ENCODE measurements at places on chromosomes 13 and 19.
A peak's percentile ranks its signal among the peaks of the same experiment; 100 is the strongest.

GRCh38 chr19:2132731-2133490 lies 18.5 kb downstream of the AP3D1 start:
- no peak for DNase-seq

DNA sequence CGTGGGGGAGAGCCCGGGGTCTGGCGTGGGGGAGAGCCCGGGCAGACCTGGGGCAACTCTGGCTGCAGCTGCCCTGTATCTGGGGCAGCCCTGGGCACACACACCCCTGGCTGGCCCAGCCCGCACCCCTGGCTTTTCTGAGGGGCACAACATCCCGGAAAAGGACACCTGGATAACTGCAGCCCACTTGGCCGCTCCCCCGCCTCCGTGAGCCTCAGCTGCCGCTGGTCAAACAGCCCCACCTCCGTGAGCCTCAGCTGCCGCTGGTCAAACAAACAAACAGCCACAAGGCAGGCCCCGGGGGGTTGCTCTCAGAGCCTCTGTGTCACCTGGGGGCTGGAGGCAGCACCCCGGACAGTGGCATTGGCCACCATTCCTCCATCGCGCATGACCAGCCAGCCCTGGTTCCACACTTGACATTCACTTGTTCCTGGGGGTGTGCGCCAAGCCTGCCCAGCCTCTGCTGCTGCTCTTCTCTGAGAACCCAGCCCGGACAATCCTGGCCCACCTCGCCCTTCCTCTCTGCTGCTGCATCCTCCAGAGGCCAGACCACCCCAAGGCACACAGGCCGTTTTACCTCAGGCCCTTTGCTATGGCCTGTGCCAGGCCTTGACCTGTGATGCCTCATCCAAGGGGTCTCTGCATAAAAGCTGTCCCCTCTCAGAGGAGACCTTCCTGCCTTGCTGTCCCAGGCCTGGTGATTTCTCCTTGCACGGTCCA lies 19.9 kb downstream of the CEBPG start:
- no peak for DNase-seq

GRCh38 chr19:46713781-46714443 lies 3.0 kb downstream of the PRKD2 start:
- DNase-seq: peak; percentile 85

GRCh38 chr13:113106711-113107351 lies 1.2 kb downstream of the F7 start:
- DNase-seq: no peak

GRCh38 chr13:26340807-26341206 lies 86.9 kb downstream of the CDK8 start:
- no peak for DNase-seq

GRCh38 chr19:46201454-46202310 lies 27.9 kb upstream of the IGFL1 start:
- DNase-seq: peak; percentile 81

DNA sequence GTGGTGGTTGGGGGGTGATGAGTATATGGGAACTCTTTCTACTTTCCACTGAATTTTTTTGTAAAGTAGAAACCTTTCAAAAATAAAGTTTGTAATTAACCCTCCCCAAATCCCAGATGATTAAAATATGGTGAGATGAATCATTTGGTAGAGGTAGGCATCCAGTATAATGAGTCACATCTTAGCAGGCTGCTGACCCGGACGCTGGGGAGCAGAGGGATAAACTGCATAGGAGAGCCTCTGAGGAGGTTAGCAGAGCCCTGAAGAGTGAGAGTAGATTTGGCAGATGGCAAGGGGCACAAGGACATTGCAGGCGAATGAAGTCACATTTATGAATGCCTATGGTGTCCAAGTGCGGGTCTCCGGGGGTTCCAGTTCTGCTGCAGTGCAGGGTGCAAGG lies 293.8 kb downstream of the FGF9 start:
- no peak for DNase-seq

GRCh38 chr19:50933640-50934039 lies 19.2 kb downstream of the KLK5 start:
- peak; percentile 67 for DNase-seq

DNA sequence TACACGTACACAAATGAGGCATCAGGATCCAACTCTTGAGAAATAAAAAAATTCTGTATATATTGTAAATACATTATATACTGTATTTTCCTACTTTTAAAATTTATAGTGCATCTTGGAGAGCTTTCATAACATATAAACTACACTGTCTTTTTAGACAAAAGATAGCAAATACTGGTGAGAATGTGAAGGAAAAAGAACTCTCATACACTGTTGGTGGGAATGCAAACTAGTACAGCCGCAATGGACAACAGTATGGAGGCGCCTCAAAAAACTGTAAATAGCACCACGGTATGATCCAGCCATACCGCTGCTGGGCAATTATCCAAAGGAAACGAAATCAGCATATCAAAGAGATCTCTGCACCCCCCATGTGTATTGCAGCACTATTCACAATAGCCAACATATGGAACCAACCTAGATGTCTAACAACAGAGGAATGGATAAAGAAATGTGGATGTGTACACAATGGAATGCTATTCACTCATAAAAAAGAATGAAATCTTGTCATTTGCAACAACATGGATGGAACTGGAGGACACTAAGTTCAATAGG lies 292.4 kb downstream of the EFNB2 start:
- DNase-seq: no peak

DNA sequence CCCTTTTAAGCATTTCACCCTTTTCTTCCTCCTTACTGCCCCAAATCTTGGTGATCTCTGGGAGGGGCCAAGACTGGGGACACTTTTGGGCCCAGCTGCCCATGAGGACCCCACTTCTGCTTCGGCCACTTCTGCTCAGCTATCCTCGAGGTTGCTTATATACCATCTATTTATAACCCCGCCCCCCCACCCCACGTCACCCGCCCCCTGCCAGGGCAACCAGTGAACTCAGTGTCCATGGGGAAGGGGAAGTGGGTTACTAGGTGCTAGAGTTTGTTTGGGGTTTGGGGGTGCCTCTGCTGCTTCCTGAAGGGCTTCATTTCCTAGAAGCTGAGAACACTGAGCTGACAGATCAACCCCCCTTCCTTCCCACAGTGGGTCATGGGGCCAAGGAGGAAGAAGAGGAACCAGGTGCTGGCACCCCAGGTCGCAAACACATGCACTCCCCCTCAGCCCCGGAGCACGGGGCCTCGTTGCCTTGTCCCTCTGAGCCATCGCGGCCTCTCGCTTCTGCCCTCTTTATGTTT lies 6.1 kb upstream of the ADGRE5 start:
- no peak for DNase-seq

GRCh38 chr13:33018886-33019285 lies 2.7 kb downstream of the KL start:
- DNase-seq: no peak

DNA sequence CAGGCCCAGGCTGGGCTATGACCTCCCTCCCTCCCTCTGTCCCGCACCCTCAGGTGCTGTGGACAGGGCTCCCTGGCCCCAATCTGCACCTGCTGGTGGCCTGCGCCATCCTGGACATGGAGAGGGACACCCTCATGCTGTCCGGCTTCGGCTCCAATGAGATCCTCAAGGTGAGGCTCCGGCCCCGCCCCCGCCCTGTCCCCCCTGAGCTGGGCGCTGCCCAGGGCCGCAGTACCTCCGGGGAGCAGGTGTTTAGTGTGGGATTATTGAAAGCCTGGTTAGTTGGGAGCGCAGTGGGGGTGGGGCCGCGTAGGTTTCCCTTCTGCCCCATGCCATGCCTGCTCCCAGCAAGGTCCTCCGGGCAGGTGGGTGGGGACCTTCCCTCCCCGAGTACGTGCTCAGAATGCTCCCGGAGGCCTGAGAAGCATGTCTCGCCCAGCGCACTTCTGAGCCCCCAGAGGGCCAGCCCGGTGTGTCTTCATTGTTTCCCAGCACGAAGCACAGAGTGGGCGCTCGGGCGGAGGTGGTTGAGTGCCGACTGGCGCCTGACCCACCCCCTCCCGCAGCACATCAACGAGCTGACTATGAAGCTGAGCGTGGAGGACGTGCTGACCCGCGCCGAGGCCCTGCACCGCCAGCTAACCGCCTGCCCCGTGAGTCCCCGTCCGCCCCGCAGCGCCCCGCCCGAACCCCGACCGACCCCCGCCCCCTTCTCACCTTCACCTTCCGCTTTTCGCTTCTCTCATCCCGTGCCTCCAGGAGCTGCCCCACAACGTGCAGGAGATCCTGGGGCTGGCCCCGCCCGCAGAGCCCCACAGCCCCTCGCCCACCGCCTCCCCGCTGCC lies 8.8 kb downstream of the IL4I1 start:
- DNase-seq: no peak

DNA sequence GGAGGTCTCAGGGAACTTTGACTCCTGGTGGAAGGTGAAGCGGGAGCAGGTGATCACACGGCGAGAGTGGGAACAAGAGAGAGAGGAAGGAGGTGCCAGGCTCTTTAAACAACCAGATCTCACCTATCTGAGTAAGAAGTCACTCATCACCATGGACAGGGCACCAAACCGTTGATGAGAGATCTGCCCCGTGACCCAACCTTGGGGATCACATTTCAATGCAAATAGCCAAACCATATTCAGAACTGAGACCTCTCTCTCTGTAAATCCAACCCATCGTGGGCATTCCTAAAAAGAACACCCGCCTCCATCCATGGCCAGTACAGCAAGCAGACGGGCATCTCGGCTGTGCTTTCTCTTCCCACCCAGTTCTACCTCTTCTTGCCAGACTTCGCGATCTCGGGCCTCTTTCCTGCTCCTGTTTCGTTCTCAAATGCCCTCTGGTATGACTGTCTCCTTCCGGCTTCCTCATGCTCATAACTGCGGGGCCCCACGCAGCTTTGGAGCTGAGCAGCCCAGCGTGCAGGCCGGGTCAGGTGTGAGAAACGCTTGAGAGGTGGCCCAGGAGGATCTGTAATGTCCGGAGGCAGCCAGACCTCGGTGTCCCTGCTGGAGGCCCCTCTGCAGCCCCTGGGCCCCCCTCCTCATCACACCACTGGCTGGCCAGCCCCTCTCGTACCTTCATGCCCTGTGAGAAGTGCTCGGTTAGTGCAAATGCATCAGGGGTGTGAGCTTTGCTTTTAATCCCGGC lies 97.0 kb upstream of the GPR183 start:
- DNase-seq: no peak

DNA sequence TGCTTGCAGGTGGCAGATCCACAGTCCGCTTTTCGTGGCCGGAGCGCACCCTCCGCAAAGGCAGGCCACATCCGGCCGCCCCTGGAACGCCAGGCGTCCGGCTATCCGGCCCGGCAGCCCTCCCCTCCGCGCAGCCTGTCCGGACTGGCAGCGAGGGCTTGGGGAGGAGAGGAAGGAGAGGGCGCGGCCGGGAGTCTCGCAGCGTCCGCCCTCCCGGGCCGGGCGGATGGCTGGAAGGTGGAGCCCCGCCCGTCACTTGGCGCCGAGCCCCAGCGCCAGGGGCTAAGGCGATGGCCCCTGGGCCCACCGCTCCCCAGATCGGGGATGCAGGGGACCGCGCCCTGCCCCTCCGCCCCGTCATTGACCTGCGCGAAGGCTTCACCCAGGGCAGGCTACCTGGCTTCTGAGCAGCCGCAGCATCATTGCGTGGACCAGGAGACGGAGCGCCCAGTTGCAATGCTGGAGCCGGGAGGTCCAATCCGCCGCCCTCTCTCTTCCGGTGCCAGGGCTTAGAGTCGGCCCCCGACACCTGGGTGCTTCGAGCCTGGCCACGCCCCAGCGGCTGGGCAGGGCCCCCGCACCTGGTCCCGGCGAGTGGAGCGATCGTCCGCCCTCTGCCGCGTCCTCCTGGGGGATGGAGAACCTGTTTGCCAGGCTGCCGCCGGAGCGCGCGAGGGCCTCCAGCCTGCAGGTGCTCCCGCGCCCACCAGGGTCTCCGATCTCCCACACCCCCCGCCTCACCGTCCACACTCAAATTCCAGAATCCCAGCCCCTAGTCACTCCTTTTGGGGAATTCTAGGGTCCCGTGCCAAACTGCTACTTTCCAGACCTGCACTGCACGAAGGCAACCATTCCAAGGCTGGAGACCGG lies at the start of gene FUT1:
Gene FUT1 (minus strand): TSS at position 146 of the 870 bp plus-strand sequence. CDS start 1,360 bp downstream, outside the sequence.
- peak; percentile 93 for DNase-seq

DNA sequence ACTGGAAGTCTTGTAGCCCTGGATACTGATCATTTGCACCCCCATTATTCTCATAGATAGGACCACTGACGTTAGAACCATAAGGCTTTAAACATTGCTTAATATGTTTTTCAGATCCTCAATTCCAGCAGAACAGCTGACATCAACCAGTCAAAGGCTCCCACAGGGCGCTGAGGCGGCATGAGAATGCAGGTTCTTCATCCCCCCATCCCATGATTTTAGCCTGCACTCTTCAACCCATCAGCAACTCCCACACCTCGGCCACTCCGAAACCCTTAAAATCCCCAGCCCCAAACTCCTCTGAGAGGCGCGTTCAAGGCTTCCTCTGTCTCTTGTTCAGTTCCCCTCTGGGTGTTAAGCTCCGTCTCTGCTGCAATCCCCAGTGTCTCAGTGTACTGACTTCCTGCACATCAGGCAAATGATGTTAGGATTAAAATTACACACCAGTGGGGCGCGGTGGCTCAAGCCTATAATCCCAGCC lies 24.3 kb upstream of the LAMP1 start:
- DNase-seq: no peak

- DNase-seq: no peak
Observed at GRCh38 chr13:75422028-75422427, 59.9 kb downstream of the TBC1D4 start.
